Mesothelial cell of epicardium (in vitro differentiated cells): ENCODE measurements at places on chromosomes 11 and 22. TPM values are rescaled to one million over a fixed set of nuclear protein-coding genes. Genes with fewer than 3 reads are reported as not detected.

The POTEH gene
- 0.11 TPM in 1 of 3 replicates, not detected in the others for total RNA-seq

The TREH gene
- total RNA-seq: 0.11 TPM in 1 of 3 replicates, not detected in the others

The OR51B2 gene
- total RNA-seq: 0.41 to 0.56 TPM in 2 of 3 replicates, not detected in the other

The FIBIN gene
- 7.0 to 9.3 TPM (median 8.9 TPM) in 3 replicates for total RNA-seq

The ME3 gene
- total RNA-seq: 8.4 to 11.8 TPM (median 9.9 TPM) in 3 replicates

The MAPK8IP2 gene
- total RNA-seq: 2.8 to 3.2 TPM (median 2.8 TPM) in 3 replicates

The MARK2 gene
- 48.8 to 51.5 TPM (median 51.2 TPM) in 3 replicates for total RNA-seq

The GLB1L2 gene
- 8.9 to 9.9 TPM (median 9.5 TPM) in 3 replicates for total RNA-seq

The RTN4RL2 gene
- total RNA-seq: 0.38 to 0.63 TPM (median 0.53 TPM) in 3 replicates

The PLAAT2 gene
- total RNA-seq: not detected in 3 replicates

The SYT13 gene
- 6.8 to 9.0 TPM (median 8.1 TPM) in 3 replicates for total RNA-seq

The ABCG4 gene
- 1.9 to 2.6 TPM (median 2.0 TPM) in 3 replicates for total RNA-seq

The TSPAN32 gene
- 0.94 to 1.8 TPM (median 1.2 TPM) in 3 replicates for total RNA-seq

The TUBA8 gene
- 2.4 to 2.9 TPM (median 2.5 TPM) in 3 replicates for total RNA-seq

The HTR3B gene
- total RNA-seq: not detected in 3 replicates

The DRD4 gene
- 2.1 to 3.1 TPM (median 2.5 TPM) in 3 replicates for total RNA-seq

The FOLH1 gene
- not detected in 3 replicates for total RNA-seq

The TRIM6 gene
- 13.4 to 14.6 TPM (median 14.0 TPM) in 3 replicates for total RNA-seq

The USP35 gene
- 12.3 to 13.4 TPM (median 13.2 TPM) in 3 replicates for total RNA-seq

The EPS8L2 gene
- 105 to 112 TPM (median 111 TPM) in 3 replicates for total RNA-seq

The TYR gene
- total RNA-seq: not detected in 3 replicates

The LRRC32 gene
- total RNA-seq: 37.9 to 44.4 TPM (median 43.2 TPM) in 3 replicates

The TTC12 gene
- total RNA-seq: 43.5 to 49.1 TPM (median 45.3 TPM) in 3 replicates

The BRSK2 gene
- total RNA-seq: 4.6 to 6.8 TPM (median 4.9 TPM) in 3 replicates

The C11orf98 gene
- 44.9 to 47.5 TPM (median 47.0 TPM) in 3 replicates for total RNA-seq

The KRTAP5-1 gene
- total RNA-seq: not detected in 3 replicates

The CCDC188 gene
- total RNA-seq: not detected in 3 replicates

The SLC7A4 gene
- total RNA-seq: 3.2 to 3.7 TPM (median 3.2 TPM) in 3 replicates

The PRR33 gene
- total RNA-seq: not detected in 3 replicates

The PHLDA2 gene
- 1.3 to 1.9 TPM (median 1.5 TPM) in 3 replicates for total RNA-seq

The ATG2A gene
- total RNA-seq: 29.8 to 32.9 TPM (median 31.7 TPM) in 3 replicates

The GP1BB gene
- total RNA-seq: 1.4 to 5.7 TPM (median 4.4 TPM) in 3 replicates

The ALDH3B2 gene
- total RNA-seq: 2.5 to 3.1 TPM (median 2.7 TPM) in 3 replicates

The FREY1 gene
- 2.3 to 3.9 TPM (median 3.4 TPM) in 3 replicates for total RNA-seq

The TBX10 gene
- not detected in 3 replicates for total RNA-seq
